ENCODE measurements at places on chromosomes 2 and 18.

DNA sequence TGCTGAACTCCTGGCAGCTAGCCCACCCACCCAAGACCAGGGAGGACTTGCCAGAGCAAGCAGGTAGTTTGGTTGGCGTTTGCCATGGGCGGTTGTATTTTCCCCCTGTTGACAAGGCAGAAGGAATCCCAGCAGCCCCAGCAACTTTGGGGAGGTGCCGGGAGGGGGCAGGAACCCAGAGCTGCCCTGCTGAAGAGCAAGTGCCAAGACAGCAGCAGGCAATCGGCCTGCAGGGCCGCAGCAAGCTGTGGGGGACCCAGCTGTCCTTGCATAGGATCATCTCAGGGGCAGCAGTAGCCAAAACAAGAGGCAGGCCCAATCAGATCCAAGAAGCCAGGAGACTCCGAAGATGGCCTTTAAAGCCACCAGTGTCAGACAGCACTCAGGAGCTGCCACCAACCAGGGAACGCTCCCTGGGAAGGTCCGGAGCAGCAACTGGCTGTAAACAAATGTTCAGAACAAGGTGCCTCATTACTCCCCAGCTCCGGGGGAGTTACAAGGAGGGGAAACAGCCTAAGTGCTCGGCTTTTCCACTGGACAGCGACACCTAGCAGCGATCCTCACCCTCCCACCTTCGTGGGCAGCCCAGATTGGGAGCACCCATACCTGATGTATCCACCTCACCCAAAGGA, 2.1 kb downstream of the ST8SIA5 start:
- DNase-seq: no peak

- DNase-seq: no peak
These were observed 180.3 kb downstream of the ZBTB7C start for GRCh38 chr18:48228841-48229240.

GRCh38 chr2:68512326-68512725, 44.9 kb downstream of the APLF start:
- DNase-seq: no peak

- DNase-seq: peak; percentile 76
These were observed 17.2 kb upstream of the RPL31 start for GRCh38 chr2:100984892-100985307.

DNA sequence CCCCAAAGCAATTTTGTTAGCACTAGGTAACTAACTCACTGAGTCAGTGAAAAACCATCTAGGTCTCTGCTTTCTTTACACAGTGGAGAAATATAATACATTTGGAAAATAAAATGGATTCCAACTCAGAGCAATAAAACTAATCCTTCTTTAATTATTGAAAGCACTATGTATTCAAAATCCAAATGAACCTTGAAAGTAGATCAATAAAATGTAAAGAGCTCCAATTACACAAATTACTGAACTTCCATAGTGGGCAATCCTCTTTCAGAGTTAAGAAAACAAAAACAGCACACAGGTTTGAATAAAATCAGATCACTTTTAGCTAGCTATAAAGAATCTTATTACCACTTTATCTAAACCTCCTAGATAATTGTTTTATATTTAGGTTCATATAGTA, 208.1 kb downstream of the NR4A2 start:
- DNase-seq: no peak

DNA sequence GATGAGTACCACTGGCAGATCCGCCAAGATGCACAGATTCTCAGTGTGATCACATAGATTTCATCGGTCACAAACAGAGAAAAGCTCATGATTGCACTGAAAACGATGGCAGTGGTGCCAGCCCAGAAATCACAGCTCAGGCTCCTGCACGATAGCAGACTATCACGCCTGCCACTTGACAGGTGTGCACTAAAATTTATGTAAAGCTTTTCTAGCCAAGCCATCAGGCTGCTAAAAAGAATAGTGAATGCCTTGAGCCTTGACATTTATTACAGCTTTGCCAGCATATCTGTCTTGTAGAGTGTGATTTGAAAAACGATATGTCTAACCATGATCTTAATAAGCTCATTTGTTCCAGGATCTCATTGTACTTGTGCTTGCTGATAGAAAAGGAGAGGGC, 409.5 kb upstream of the CWC22 start:
- DNase-seq: no peak

DNA sequence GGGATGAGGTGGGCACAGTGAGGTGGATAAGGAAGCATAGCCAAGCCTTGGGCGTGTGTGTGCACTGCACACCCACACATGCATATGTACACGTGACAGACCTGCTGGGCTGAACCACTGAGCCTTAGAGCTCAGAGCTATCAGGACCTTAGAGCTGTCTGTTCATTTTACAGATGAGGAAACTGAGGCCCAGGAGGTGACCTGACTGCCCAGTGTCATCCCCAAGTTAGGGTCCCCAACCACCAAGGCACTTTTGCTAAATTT, 8.2 kb upstream of the SNED1 start:
- DNase-seq: no peak

DNA sequence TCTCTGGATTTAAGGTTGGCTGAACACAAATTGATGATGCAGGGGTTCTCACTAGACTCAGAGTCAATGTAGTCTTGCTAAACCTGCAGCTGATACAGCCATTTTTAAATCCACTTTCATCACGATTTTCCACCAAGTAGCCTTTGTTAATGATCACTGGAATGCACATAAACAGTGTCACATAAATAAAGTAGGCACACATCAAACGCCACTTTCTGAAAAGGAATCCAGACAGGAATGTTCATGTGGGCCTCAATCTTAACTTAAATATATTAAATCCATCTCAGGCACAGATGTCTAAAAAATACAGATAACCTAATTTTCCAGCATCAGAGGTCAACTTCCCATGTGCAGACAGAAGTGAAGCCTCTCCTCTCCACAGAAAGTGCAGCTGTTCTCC, 58.3 kb downstream of the LAMA1 start:
- DNase-seq: no peak

GRCh38 chr2:1970341-1970740, 226.0 kb upstream of the PXDN start:
- DNase-seq: no peak

- DNase-seq: no peak
These were observed 3.6 kb downstream of the LRRTM1 start for GRCh38 chr2:80300954-80301353.
